ENCODE measurements at places on chromosomes 7 and 10.
A peak's percentile ranks its signal among the peaks of the same experiment; 100 is the strongest.

GRCh38 chr10:9126728-9127127 is 1072.2 kb downstream of the GATA3 start:
- DNase-seq: no peak

- no peak for DNase-seq
Observed at GRCh38 chr7:56079450-56080185, 13.1 kb downstream of the PHKG1 start.

DNA sequence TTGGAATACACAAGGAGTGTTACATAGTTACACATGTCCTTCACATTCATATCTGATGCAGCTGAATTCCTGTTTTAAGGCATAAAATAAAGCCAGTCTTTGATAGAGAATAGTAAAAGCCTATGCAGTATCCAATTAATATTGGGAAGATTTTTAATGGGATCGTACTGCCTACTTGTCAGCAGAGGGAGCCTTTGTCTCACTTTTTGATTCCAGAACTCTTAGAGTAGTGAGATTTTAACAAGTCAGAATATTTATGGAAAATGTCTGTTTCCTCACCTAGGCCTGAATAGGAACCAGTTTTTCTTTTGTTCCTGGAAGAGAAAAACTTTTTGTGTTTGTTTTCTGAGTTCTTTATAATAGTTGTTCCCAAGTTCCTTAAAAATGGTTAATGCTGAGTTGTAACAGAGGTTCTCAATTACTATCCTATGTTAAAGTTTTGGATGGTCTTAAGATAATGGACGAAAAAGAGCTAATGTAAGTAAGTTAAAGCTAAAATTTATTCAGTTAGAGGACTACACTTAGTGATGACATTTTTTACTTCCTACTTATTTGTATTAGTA is 114.0 kb downstream of the BBS9 start:
- no peak for DNase-seq

DNA sequence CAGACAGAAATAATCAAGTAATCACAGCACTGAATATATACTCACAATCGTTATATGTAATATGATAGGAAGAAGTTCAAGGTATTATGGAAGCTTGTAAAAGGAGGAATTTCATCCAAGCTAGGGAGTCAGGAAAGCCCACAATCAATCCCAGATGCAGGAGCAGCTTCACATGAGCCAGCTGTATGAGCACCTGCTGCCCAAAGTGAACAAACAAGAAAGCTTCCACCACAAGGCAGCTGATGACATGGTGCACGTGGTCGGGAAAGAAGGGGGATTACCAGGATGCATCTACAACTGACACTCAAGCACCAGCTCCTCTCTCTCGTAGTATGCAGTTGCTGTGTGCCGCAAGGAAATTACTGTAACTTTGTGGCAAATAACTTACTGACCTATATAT is 225.2 kb downstream of the XPNPEP1 start:
- DNase-seq: no peak

- no peak for DNase-seq
Observed at GRCh38 chr10:67804395-67804678, 33.7 kb downstream of the DNAJC12 start.

- no peak for DNase-seq
Observed at GRCh38 chr7:95549818-95550529, 46.3 kb downstream of the PDK4 start.

GRCh38 chr10:123636598-123637325 is 29.4 kb upstream of the GPR26 start:
- DNase-seq: no peak

GRCh38 chr7:51606601-51607154 is 290.1 kb upstream of the COBL start:
- DNase-seq: no peak

- DNase-seq: no peak
Observed at GRCh38 chr10:70459774-70460490, 18.5 kb upstream of the NODAL start.

GRCh38 chr10:80155696-80156215 is 23.2 kb downstream of the PLAC9 start:
- no peak for DNase-seq

GRCh38 chr10:81135851-81136250 is 598.1 kb downstream of the SH2D4B start:
- no peak for DNase-seq

GRCh38 chr10:30092151-30092790 is 32.9 kb upstream of the JCAD start:
- no peak for DNase-seq

- DNase-seq: no peak
Observed at GRCh38 chr10:97463363-97464132, 17.6 kb downstream of the ZDHHC16 start.

- DNase-seq: no peak
Observed at GRCh38 chr7:69358163-69358821, 240.0 kb upstream of the AUTS2 start.

GRCh38 chr7:22356010-22356691 is 803 bp downstream of the RAPGEF5 start:
- no peak for DNase-seq

DNA sequence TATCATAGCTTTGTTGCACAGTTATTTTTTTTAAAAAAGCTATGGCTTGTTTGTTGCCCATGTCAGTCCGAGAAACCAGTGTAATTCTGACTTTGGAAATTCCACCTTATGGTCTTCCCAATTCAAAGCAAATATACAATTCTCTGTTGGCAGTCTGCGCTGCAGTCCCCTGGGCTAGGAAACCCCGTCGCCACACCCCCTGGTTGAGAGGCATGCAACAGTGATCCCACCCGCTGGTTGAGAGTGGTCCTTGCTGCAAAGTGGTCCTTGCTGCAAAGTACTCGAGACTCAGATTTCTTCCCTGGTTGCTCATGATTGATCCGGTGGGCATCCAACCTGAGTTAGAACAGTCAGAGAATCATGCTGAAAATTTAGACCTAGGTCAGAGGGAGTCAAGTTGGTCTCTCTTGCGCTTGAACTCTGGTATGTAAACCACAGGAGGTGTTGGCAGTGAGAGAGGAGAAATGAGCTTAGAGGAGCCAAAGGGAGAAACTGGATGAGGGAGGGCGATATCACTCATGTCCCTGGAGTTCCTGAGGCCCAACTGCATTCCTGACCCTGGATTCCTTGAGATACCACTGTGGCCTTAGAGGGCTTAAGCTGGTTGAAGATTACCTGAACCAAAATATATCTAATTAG is 45.0 kb upstream of the STK17A start:
- DNase-seq: no peak

DNA sequence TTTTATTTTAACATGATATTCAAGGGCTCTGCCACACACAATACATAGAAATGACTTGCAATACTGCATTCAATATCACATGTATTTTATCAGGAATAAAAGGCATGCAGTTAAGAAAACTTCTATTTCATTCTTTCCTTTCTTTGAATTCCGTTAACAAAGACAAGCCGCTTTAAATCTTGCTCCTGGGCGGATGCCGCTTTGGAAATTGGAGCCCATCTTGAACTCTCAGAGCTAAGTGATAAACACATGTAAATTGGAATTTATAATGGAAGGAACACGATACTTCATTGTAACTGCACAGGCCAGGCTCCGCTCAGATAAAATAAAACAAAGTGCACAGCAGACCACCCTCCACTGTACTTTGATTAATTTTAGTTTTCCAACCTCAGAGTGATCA is 774.5 kb upstream of the COBL start:
- DNase-seq: no peak

- no peak for DNase-seq
Observed at GRCh38 chr7:102874966-102875365, 37.8 kb upstream of the LRRC17 start.

- no peak for DNase-seq
Observed at GRCh38 chr7:30879139-30880124, 32.2 kb upstream of the AQP1 start.

DNA sequence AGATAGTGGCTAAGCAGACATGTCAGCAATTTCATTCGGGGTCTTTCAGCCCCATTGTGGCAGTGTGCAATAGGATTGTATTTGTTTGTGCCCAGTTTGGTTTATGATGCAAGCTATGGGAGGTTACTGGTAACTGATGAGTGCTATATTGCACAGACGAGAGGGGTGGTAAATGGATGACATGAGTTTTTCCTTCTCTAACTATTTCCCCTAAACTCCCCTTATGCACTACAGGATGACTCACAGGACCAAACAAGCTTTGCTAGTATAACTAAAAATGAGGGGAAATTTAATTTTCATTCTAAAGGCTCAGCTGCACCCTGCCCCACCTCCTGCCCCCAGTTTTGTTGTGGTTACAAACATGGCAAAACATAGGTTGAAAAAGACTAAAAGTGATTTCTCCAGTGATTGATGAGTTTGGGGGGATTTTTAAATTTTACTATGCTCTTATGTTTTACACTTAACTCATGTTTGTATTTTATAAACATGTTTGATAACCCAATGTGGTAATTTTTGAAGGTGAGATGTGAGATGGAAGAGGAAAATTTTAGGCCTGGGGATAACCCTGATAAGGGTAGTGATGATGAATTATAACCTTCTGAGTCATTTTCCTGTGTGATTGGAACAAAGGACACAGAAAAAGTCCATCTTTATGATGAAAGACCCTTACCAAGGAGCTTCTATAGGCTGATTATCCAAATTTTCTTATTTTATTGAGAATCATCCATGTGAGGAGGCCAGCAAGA is 60.8 kb upstream of the NAMPT start:
- DNase-seq: no peak

GRCh38 chr7:142365410-142365842 is 107.6 kb upstream of the PRSS58 start:
- DNase-seq: no peak

GRCh38 chr7:148535217-148535616 is 55.3 kb upstream of the C7orf33 start:
- peak; percentile 7 for DNase-seq

GRCh38 chr7:20788420-20788990 is 1.8 kb upstream of the SP8 start:
- DNase-seq: no peak

DNA sequence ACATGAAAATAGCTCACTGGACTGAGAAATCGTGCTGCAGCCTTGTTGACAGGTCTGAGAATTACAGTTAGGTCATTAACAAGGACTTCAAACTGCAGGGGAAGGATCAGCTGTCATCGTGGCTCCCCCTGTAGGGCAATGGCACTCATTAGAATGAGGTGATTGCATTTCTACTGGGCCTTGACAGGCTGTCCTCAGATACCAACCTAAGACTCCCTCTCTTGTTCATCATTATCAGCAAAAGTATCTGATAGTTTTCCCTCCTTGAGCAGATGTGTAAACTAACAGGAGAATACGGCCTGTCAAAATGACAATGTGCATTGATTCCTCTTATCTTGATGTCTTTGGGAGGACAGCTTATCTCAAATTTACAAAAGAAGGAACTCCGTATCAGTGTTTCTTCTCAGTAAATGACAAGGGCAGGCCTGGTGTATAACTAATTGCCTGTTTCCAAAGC is 648.5 kb upstream of the LRRN3 start:
- DNase-seq: no peak

DNA sequence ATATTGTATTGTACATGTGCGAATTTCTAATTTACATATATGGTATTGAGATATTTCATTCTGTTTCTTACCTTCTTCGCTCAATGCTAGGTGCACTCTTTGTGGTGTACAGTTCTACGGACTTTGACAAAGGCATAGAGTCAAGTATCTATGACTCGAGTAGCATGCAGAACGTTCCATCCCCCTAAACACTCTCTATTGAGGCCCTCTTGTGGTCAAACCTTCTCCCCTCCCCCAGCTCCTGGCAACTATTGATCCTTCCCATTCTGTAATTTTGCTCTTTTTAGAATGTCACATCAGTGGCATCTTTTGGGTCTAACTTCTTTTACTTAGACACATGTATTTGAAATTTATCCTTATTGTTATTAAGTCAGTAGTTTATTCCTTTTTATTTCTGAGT is 30.7 kb upstream of the GDF10 start:
- DNase-seq: no peak

Data from stimulated activated CD8-positive, alpha-beta memory T cell treated with anti-CD3 and anti-CD28 coated beads, Interleukin-2, amount 100 ng/mL, for 48 hours (primary cell).